ENCODE measurements at places on chromosomes 7 and 10.

GRCh38 chr7:11750191-11750590 lies 81.8 kb downstream of the THSD7A start:
- DNase-seq: no peak

DNA sequence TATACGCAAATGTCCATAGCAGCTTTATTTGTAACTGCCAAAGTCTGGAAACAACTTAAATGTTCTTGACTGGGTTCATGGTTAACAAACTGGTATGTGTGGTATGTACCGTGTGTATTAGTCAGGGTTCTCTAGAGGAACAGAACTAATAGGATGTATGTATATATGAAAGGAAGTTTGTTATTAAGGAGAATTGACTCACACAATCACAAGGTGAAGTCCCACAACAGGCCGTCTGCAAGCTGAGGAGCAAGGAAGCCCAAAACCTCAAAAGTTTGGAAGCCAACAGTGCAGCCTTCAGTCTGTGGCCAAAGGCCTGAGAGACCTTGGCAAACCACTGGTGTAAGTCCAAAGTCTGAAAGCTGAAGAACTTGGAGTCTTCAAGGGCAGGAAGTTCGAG lies 66.8 kb downstream of the TMEM168 start:
- DNase-seq: no peak

DNA sequence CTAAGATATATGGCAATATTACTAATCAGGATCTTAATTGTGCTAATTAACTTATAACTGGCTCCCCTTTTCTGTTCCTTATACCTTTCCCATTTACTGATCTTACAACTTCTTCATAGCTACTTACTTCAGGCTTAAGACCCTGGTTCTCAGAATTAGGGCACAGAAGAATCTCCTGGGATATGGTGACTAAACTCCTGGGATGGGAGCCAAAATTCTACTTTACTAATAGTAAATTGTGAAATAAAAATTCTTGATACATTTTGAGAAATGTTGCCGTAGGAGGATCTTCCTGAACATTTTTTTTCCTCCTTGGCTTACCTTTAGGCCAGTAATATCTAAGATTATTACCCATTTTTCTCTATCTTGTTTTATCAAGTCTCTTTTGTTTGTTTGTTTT lies 309.5 kb downstream of the ATRNL1 start:
- DNase-seq: no peak

DNA sequence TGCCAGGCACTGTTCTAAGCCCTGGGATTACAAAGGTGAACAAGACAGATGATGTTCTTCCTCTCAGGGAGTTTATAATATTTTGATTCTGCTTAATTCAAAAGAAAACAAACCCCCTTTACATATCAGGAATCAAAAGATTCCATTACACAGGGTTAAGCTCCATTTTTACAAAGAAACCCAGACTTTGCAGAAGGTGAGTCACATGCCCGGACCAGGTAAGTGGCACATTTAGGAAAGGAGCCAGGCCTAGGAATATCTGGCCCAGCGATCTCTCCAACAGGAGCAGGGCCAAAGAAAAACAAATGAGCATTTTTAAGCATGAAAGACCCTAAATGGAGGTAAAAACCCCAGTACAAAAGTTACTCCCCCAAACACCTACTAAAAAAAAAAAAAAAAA lies 1.1 kb downstream of the STN1 start:
- no peak for DNase-seq

DNA sequence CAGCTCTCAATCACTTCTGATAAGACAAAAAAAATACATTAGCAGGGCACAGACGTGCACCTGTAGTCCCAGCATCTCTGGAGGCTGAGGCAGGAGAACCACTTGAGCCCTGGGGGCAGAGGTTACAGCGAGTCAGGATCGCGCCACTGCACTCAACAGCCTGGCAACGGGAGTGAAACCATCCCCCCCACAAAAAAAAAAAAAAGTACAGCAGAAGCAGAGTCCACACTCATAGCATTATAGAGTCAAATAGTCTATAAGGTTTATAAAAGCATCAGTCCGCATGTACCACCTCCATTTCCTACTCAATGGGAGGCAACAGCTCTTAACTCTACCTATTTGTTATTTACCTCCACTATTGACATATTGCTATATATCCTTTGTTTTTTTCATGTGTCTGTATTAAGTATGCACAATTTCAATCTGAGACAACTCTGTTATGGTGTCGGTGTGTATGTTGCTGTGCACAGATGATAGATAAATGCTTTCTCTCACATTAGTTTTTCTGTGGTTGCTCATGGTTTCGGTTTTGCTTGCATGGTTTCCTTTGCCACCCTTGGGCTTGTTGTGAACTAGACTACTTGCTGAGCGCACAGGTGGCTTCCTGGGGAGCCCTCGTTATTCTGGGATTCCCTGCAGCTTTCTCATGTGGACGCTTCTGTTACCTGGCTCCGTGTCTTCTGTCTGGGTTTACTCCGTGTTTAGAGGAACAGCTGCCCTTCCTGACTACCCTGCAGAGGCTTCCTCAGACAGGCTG lies 40.4 kb downstream of the PROSER2 start:
- no peak for DNase-seq

DNA sequence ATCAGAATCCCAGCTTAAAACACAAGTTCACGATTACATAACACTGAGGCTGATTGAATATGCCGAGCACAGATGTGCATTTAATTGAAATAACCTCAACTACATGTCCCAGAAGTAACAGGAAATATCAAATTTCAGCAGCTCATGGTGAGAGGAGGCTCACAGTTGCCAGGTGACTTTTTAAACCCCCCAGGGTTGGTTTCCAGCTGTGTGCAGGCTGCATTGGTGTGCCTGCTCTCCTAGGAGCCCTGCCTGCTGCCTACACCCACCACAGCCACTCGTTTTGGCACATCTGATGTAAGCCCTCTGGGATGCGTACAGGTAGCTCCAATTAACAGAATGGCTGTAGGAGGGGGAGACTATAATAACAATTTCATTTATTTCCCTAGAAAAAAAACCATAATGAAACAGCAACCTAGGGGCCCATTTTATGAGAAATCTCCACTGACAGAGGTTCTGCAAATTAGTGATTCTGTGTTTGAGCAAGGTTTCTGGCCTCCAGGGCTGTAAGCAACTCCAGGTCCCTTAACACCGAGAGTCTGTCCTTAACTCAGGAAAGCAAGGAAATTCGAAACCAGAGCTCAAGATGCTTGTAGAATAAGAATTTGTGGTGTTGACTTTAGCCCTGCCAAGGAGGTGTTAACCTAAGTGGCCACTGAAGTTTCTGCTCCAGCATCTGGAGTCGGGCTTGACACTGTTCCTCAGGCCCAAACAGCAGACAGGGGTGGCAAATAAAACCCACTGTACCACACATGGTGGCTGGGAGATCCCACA lies 161.9 kb downstream of the BMPER start:
- no peak for DNase-seq

- DNase-seq: no peak
These were observed 31.3 kb downstream of the KIAA1217 start for GRCh38 chr10:24240041-24240751.

- no peak for DNase-seq
These were observed 69.2 kb upstream of the AHR start for GRCh38 chr7:17229228-17229627.

GRCh38 chr10:59002011-59002410 lies 174.4 kb upstream of the PHYHIPL start:
- no peak for DNase-seq

DNA sequence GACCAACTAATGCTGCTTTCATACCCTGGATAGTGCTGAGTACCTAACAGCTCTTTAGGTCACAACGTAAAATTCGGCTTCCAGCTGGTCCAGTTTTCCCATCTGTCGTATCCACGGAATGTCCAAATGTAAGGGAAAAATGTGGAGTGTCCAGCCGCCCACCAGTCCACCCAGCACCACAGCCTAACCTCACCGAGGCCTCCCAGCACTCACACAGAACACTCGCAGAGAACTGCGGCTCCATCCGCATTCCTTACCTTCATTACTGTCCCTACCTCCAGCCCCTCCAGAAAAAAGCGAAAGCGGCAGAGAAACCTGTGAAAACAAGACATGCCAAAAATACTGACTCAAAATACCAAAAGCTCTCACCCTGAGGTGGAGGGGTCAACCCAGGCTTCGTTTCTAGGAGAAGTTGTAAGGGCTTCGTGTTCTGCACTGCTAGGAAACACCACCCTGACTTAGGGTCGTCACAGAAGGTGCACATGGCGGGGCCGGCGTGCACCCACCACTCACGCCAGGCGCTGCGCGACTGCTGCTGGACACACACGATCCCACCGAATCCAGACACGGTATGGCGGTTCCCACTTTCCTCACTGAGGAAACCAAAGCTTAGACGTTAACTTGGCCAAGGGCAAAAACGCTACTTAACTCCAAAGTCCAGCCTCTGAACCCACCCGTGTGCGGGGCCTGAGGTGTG lies 73.9 kb downstream of the AMZ1 start:
- no peak for DNase-seq

DNA sequence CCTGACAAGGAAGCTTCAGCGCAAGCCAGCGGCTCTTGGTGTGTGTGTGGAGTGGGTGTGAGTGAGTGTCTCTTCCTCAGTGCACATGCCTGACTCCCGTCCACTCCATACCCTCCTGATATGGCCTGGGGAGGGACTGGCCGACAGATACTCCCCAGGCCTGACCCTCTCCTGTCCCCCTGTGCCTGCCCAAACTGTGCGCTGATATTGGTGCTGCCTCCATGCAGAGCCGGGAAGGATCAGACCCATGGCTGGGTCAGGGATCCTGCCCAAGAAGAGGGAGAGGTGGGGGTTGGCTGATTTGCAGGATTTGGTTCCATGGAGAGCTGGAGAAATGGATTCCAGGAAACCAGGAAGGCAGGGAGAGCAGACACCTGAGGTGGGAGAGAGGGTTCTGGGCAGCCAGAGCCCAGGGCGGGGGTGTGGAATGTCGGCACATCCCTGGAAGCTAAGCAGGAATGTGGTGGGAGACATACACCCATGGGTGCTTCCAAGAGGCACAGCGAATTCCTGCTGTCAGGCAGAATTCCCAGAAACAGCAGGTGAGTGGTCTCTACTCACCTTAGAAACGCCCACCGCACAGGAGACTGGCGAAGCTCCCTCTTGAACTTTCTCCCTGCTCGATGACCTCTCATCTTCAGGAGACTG lies 6.3 kb downstream of the CALML5 start:
- no peak for DNase-seq

Measured in chondrocyte (in vitro differentiated cells).